Stimulated activated CD8-positive, alpha-beta memory T cell treated with anti-CD3 and anti-CD28 coated beads, Interleukin-15, amount 100 ng/mL, for 48 hours (primary cell): ENCODE measurements at places on chromosomes 2 and 18.
A peak's percentile ranks its signal among the peaks of the same experiment; 100 is the strongest.

- DNase-seq, result no peak
Measured at GRCh38 chr2:203691149-203691548, 15.3 kb upstream of the CD28 start.

GRCh38 chr2:152370783-152371182, 35.8 kb downstream of the FMNL2 start:
- no peak for DNase-seq

DNA sequence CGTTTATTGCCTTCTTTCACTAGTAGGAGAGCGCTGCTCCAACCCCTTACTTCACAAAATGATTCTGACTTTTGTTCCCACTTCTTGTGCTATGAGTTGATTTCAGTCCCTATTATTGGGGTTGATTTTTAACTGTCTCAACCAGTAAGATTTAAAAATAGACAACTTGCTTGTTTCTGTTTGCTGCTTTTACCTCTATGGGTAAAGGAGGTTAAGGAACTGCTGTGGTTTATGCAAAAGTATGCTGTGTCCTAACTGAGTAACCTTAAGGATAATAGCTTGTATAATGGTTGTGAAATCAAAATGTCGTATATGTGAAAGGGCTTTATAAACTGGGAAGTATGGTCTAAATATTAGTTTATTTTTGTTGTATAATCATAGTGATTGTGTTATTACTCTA, 22.6 kb downstream of the ALMS1 start:
- no peak for DNase-seq

- DNase-seq, result no peak
Measured at GRCh38 chr2:198214114-198214596, 409.8 kb downstream of the PLCL1 start.

DNA sequence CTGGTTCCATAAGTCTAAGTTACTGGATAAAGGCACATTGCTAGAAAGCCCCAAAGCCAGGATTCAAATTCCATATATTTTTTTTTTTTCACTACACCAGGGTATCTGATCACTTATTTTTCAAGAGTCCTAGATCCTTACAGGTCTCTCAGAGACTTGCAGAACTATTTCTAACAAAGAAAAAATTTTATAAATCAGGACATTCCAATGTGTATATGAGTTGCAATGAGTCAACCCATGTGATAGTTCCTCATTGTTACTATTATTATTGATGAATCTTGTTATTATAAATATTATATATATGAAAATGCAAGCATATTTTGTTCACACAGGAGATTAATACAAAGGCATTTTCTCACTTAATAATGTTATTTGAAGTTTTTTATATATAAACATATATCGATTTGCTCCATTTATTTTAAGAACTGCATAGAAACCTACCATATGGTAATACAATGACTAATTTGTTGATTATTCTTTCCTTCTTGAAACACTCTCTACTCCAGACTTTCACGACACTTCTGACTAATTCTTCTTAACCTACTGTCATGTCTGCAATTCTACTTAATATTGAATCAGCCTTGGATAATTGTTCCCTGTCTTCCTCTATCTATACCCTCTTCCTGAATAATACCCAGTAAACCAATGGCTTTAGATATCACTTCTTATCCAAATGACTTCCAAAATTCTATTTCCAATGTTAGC, 968.4 kb upstream of the NRXN1 start:
- no peak for DNase-seq

GRCh38 chr2:189492451-189492850, 51.2 kb downstream of the WDR75 start:
- DNase-seq, result no peak

DNA sequence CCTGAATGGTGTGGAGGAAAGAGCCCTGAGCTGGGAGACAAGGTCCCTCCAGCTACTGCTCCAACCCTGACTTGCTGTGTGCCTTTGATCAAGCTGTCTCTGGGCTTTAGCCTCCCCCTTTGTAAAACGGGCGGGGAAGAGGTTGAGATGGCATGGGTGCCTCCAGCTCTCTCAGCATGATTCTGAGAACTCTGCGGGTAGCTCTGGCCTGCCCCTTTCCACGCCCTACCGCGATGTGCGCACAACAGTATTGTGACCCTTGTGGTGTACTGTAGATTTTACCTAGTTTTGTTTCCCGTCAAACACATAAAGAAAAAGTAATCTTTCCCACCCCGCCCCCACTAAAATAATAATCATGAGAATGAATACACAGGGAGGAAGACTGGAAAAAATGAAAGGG, 5.3 kb downstream of the CD8A start:
- peak; percentile 75 for DNase-seq

DNA sequence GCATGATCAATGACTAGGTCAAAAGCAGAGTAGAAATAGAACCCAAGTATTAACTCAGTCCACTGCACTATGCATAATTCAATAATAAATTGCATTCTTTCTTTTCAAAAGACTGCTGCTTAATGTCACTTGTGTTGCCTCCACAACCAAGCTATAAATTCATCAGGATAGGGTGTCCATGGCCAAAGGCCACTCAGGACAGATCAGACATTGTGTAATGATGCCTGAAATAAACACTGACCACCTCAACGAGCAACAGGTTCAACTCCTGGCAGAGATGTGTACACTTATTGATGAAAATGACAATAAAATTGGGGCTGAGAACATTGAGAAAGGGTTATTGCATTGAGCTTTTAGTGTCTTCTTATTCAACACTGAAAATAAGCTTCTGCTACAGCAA, 194.5 kb upstream of the SPOPL start:
- DNase-seq, result no peak

DNA sequence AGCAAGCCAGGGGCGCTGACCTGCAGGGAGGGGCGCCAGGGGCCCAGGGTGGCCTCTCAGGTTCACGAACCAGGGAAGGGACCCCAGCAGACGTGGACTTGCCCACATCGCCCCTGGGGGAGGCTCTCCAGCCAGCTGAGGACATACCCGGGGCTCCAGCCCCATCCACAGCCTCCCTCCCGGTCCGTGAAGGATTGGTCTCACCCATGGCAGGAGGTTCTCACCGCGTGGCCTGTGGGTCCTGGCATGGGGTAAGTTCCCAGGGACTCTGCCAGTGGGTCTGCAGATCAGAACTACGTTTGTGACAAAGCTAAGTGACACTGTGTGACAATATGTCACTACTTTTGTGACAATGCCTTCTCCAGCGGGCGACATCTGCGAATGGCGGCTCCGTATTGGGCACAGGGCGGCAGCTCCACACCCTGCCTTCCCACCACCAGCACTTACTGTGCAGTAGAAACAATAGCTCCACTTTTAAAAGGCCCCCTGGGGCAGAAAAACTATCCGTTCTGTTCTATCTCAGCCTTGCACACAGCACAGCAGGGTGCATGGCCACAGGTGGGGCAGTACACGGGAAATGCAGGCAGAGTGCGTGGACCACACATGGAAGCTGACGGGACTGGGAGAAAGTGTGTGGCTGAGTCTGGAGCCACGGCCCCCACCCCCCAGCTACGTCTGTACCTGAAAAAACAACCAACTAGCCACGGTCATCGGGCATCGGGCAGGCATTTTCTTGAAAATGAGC, 65.2 kb upstream of the CTDP1 start:
- DNase-seq, result no peak

DNA sequence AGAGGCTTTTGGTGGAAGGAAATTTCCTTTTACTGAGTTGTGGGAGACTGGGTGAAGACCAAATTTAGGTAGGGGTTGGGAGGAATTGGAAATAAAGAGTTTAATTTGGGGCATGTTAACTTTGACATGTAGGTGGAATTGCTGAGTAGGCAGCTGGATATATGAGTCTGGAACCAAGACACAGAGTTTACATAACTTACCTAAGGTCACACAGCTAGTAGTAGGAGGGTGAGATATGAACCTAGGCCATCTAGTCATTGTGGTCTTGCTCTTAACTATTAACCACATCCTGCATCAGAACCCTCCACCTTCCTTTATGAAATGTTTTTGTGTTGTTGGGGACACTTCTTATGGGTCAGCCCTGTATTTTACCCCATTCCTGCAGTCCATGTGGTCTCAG, 113.1 kb downstream of the ICOS start:
- DNase-seq, result no peak

- no peak for DNase-seq
Measured at GRCh38 chr18:51559902-51560287, 362.4 kb upstream of the MEX3C start.

- no peak for DNase-seq
Measured at GRCh38 chr2:59000796-59001195, 759.7 kb upstream of the FANCL start.

GRCh38 chr2:65620524-65620923, 188.1 kb upstream of the SPRED2 start:
- DNase-seq, result no peak

GRCh38 chr2:106582148-106583143, 95.3 kb downstream of the CD8B2 start:
- DNase-seq, result peak; percentile 29

DNA sequence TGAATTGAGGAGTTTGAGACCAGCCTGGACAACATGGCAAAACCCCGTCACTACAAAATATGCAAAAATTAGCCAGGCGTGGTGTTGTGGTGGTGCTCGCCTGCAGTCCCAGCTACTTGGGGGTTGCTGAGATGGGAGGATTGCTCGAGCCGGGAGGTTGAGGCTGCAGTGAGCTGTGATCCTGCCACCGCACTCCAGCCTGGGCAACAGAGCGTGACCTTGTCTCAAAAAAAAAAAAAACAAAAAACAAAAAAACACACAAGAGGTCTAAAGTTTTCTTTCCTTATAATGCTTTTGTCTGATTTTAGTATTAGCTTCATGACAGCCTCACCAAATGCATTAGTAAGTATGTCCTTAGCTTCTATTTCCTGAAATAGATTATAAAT, 43.1 kb downstream of the VPS54 start:
- DNase-seq, result no peak

DNA sequence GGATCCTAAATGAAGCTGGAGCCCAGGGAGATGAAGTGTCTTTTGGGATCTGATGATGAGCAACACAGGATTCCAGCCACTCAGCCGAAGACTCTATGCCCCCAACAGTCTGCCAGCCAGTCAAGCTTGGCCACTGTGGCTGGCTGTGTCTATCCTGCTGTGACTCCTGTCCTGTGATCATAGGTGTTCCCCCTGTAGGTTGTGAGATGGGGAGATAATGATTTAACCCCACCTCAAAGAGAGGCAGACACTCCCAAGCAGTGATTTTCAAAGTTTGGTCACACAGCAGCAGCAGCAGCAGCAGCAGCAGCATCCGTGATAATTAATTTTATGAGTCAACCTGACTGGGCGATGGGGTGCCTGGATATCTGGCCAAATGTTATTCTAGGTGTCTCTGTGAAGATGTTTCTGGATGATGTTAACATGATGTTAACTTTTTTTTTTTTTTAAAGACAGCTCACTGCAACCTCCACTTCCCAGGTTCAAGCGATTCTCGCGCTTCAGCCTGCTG, 21.4 kb upstream of the RHOB start:
- no peak for DNase-seq

DNA sequence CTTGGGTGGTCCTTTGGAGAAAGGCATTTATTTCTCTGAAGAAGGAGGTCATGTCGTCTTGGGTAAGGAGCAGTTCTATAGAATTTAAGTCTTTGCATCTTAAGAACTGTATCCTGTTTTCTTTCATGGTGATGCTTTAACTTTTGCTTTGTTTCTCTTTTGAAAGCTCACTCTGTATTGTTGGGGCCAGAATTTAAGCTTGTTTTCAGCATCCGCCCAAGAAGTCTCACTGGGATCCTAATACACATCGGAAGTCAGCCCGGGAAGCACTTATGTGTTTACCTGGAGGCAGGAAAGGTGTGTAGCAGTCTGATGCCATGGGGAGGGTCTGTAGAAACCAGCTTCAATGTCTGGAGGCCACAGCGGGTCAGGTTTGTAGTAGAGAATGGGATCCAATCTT, 64.7 kb upstream of the TTC39C start:
- DNase-seq, result no peak

DNA sequence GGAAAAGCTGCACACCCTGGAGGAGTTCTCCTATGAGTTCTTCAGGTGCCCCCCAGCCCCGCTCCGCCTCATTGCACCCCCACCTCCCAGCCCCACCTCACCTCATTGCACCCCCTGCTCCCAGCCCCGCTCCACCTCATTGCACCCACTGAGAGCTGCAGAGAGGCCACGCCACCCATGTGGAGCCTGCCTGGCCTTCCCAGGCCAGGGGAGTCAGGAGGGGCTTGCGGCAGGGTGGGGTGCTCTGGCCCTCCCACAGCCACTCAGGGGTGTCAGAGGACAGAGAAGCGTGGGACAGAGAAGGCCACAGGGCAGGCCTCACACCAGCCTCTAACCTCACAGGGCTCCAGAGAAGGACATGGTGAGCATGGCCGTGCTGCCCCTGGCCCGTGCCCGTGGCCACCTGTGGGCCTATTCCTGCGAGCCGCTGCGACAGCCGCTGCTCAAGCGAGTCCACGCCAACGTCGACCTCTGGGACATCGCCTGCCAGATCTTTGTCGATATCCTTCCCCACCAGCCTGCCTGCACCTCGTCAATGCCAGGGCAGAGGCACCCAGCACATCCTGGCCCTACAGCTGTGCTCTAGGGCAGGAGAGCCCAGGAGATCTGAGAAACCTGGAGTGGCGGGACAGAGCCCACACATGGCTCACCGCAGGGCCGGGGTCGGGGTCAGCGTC, 15.0 kb upstream of the GPR17 start:
- DNase-seq, result no peak

GRCh38 chr2:68556381-68556780, 87.0 kb upstream of the PROKR1 start:
- no peak for DNase-seq
